ENCODE measurements at places on chromosomes 12 and 14.

DNA sequence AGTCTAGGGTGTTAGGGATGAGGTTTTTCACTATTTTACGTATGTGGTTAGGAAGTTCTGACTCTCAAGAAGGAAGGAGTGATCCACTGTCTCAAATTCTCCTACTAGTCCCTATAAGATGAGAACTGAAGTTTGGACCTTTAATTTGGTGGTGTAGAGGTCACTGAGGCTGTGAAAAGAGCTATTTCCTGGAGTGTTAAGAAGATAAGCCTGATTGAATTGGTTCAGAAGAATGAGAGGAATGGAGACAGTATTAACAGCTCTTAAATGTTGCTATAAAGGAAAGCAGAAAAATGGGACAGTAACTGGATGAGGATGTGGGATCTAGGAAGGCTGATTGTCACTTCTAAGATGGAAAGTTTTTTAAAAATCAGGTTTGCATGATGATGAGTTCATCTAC is 57.6 kb downstream of the CNTN1 start:
- no peak for DNase-seq

- DNase-seq, result no peak
These were observed 16.3 kb downstream of the DYNC1H1 start for GRCh38 chr14:101980700-101981099.

- DNase-seq, result no peak
These were observed 84.3 kb upstream of the FOXN3 start for GRCh38 chr14:89501381-89501780.

DNA sequence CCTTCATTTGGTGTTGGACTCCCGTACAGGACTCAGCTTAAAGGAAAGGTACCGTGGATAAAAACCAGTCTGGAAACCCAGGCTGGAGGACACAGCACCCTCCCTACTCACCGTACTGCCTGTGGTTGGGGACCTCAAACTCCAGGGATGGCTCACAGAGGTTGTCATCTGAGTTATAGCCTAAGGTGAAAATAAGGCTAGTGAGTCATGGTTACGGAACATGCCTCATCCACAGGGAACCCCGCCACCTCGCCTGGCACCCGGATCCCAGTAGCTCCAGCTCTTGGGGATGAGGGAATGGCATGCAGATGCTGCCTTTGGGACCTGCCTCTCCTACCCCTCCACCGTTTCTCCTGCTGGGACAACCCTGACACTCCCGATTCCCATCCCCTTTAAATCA is 36.8 kb upstream of the GPR68 start:
- no peak for DNase-seq

DNA sequence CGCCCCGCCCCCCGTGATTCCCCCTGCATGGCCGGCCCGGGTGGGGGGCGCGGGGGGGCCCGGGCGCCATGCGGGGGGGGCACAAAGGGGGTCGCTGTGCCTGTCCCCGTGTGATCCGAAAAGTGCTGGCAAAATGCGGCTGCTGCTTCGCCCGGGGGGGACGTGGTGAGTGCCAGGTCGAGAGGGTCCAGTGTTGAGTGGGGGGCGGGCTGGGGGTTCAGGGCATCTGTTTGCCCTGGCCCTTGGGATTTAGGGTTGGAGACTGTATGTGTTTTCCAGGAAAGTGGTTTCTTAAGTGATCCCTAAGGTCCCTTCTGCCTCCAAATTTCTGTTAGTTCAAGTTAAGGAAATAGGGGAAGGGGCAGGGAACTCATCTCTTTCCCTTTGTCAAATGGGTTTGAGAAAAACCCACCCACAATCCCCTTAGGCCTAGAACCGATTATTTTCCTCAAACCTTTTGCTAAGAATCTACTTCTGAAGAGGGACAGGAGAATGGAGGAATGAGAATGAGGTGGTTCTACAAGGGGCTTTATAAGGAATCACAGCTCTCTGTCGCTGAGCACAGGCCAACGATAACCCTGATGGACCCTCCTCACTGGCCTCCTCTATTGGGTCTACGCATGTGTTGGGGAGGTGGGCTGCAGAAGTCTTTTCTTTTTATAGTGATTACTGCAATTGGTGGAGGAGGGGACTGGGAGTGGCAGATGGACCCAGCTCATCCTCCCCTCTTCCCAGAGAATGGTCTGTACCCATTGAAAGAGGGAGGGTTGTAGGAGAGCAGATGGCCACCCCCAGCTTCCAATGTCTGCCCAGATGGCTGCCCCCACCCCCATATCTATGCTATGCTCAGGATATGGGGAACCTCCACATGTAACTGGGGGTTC is 834 bp downstream of the ARHGEF25 start:
- DNase-seq, result no peak

DNA sequence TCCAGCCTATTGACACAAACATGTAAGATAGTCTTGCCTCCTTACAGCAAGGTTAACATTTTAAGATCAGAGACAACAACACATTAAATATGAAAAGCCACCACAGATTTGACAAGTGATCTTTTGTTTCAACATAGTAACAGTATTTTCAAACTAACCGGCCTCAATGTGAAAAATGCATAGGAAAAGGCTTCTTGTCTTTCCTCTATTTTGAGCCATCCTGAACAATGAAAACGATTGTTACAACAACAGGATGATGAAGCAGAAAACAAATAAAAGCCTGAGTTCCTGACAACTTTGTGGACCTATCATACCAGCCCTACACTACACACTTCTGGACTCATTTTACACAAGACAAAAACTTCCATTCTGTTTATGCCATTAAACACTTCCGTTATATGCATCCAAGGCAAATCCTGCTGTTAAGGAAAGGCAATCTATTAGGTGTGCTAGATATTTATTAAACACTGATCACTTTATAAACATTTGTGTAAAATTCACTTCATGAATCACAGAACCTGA is 37.3 kb downstream of the BAZ1A start:
- DNase-seq, result no peak

DNA sequence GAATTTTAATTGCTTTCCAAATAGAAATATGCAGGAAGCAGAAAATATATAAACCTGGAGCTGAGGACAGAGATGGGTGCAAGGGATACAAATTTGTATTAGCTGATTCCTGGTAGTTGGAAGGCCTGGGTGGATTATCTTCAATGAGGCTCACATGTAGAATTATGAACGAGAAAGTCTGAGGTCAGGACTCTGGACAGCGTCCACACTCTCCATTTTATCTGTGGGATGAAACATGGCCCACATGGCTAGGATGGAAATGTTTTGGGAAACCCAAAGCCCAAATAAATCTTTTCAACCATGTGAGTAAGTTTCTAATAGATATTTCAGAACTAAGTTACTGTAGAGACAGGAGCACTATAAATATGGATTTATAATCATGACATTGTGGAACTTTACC is 256.1 kb downstream of the APAF1 start:
- DNase-seq, result no peak

DNA sequence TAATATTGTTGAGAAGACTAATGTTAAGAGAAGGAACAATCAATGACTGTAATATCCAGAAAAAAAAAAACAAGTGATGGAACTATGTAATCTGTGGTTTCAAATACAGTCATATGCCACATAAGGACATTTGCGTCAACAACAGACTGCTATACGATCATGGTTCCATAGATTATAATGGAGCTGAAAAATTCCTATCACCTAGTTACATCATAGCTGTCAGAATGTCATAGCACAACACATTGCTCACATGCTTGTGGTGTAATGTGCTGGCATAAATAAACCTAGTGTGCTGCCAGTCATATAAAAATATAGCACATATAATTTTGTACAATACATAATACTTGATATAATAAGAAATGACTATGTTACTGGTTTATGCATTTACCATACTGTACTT is 653.5 kb downstream of the TRHDE start:
- DNase-seq, result no peak

DNA sequence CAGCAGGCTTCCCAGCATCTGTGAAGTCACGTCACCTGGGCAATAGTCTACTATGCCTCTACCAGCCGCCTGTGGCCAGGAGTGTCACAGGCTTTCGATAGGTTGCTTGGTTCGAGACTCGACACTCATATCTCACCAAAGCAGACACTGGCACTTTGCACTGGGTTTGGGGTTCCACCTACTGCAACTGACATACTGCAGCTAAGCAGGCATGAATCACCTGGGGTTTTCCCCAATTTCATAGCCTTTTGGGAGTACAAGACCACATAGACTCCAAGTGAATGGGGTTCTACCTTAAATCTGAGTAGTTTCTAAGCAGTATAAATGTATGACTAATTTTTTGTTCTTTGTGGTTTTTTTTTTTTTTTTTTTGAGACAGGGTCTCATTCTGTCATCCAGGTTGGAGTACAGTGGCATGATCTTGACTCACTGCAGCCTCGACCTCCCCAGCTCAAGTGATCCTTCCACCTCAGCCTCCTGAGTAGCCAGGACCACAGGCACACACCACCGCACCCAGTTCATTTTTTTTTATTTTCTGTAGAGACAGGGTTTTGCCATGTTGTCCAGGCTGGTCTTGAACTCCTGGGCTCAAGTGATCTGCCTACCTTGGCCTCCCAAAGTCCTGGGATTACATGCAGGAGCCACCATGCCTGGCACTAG is 32.1 kb downstream of the DMAC2L start:
- DNase-seq, result no peak

GRCh38 chr14:45201905-45202304 is 51.1 kb downstream of the MIS18BP1 start:
- DNase-seq, result no peak

DNA sequence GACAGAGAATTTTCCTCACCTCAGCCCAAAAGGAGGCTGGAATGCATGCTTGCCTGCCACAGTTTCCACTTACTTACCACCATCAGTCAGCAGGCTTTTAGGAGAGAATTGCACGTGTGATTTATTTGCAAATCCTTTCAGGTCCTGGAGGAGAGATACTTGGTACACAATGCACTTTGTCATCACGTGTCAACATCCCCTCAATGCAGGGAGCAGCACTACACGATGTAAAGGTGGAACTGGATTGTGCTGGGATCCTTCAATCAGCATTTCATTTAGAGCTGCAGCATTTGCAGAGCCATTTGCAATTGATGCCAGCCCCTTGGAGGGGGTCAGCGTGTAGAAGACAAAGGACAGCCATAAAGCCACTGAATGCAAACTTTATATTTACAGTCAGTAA is 218.1 kb downstream of the GLT1D1 start:
- peak; percentile 32 for DNase-seq

DNA sequence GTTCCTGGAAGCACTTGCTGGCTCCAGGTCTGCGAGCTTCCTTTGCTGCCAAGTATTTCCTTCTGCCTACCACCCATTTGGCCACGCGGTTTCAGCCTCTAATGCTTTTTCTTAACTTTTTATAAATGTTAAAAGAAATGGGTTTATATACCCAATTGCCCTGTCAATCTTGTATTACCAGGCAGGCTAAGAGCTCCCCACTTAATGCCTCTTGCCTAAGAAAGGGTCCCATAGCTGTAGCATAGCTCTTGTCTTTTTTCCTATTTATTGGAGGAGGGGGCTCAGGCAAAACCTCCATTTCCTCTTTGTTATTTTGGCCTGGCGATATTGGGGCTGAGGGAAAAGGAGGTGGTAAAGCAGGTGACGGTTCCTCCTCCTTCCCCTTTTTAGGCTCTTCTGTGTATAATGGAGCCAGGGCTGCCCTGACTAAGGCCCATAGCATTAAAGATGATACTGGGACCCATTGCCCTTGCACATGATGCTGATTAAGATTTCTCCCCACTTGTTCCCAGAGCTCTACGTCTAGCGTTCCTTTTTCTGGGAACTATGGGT is 21.6 kb upstream of the BLTP3B start:
- no peak for DNase-seq

DNA sequence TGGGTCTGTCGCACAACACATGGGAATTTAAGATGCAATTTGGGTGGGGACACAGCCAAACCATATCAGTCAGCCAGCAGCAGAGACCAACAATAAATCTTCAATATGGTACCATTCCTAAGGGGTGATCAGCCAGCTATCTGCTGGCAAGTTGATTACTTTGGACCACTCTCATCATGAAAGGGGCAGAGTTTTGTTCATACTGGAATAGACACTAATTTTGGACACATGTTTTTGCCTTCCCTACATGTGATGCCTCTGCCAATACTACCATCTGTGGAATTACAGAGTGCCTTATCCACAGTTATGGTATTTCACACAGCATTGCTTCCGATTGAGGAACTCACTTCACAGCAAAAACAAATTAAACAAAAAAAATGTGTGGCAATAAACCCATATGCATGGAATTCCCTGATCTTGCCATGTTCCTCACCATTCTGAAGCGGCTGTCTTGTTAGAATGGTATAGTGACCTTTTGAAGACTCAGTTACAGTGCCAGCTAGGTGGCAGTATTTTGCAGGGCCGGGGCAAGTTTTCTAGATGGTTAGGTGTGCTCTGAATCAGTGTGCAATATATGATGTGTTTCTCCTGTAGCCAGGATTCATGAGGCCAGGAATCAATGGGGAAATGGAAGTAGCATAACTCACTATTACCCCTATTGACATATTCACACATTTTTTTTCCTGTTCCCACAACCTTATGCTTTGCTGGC is 179.0 kb upstream of the IGF1 start:
- DNase-seq, result no peak

DNA sequence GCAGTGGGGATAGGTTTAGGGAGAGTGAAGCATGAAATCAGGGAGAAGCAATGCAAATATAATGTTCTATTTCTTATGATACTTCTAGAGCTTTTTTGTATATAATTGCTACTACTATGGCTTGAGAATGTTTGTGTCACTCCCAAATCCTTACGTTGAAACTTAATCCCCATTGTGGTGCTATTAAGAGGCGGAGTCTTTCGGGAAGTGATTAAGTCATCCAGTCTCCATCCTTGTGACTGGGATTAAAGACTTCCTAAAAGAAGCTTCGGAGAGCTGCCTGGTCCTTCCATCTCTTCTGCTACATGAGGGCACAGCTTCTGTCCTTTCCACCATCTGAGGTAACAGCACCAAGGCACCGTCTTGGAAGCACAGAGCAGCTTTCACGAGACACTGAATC is 81.2 kb downstream of the COX16 start:
- no peak for DNase-seq

DNA sequence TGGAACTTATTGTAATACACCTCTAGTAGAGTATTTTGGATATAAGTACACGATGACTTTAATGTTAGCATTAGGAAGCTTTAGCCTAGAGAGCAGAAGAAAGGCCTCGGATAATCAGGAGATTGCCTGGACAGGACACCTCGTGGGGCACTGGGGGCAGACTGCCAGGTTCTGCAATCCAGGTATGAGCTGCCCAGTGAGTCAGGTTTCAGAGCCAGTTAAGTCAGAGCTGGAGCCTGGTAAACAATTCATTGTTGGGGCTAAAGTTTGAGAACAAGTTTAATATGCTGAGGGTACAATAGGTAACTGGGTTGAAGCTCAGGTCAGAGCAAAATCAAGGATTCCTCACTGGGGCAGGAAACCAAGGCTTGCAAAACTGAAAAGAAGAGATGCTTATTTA is 107.4 kb downstream of the RERGL start:
- DNase-seq, result no peak

GRCh38 chr12:34333337-34333736 is 311.0 kb downstream of the ALG10 start:
- DNase-seq, result no peak

All from NCI-H510A (cell line).